ENCODE measurements at places on chromosomes 5 and 9. TPM values are rescaled to one million over a fixed set of nuclear protein-coding genes. Genes with fewer than 3 reads are reported as not detected.

DNA sequence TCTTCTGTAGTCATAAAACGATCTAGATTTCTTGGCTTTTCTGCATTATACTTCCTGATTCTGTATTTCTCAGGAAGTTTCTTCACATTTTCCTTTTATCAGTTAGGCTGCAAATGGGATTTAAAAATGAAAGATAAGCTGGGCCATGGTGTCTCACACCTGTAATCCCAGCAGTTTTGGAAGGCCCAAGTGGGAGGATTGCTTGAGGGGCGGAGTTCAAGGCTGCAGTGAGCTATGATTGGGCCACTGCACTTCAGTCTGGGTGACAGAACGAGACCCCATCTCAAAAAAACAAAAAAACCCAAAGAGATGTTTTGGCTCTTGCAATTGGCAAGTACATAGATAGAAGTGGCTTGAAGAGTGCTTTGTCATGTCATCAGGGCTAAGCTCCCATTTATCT, 26.2 kb upstream of the APC start:
- no peak for DNase-seq

GRCh38 chr5:95960667-95961616, 709 bp downstream of the ELL2 start:
- peak; percentile 88 for DNase-seq

GRCh38 chr5:64384765-64385164, 121.0 kb upstream of the RGS7BP start:
- no peak for DNase-seq

Gene SPTAN1
- 203 TPM for total RNA-seq

Gene CD14
- 37.7 TPM for total RNA-seq
